Activated CD4-positive, alpha-beta T cell treated with anti-CD3 and anti-CD28 coated beads, Interleukin-2, amount 50 U/mL, for 48 hours (primary cell): ENCODE measurements at places on chromosomes 5 and 9.
A peak's percentile ranks its signal among the peaks of the same experiment; 100 is the strongest.

DNA sequence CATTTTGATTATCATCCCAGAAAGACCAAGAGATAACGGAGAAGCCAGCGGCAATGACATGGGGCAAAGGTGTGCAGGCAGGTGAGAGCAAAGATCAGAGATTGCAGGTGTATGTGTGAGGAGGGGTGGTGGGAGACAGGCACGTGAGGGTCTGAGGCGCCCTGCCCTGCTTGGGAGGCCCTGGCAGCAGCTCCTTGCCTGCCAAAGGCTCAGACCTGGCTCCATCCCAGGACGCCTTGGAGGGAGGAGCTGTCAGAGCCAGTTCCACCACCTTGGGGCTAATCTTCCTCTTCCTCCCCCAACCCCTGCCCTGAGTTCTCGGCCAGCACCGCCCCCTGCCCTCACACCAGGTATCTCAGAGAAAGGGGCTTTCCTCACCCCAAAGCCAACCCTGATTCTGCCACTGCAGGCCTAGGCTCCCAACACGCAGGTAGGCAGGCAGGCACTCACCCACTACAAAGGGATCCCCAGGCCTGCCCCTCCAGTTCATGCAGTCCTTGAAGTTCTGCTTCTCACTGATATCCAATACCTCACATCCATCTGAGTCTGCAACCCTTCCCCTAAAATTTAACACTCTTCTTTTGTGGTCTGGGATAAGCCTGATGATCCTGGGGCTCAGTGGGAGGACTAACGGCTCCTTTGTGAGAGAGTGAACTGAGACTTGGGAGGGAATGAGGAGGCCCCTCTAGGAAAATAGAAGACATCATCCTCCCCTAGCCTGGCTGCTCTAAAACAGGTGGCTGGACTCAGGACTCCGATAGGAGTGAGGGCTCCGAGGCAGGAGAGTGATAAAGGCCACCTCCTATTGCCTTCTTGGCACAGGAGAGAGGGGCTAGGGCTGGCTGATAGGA lies 1.8 kb downstream of the AQP3 start:
- DNase-seq: no peak

- peak; percentile 79 for DNase-seq
These were observed 43.7 kb upstream of the TMEM252 start for GRCh38 chr9:68584189-68585033.

- no peak for DNase-seq
These were observed 6.1 kb downstream of the PRDM6 start for GRCh38 chr5:123094919-123095797.

- no peak for DNase-seq
These were observed 174.5 kb upstream of the SLC12A2 start for GRCh38 chr5:127909066-127909465.

DNA sequence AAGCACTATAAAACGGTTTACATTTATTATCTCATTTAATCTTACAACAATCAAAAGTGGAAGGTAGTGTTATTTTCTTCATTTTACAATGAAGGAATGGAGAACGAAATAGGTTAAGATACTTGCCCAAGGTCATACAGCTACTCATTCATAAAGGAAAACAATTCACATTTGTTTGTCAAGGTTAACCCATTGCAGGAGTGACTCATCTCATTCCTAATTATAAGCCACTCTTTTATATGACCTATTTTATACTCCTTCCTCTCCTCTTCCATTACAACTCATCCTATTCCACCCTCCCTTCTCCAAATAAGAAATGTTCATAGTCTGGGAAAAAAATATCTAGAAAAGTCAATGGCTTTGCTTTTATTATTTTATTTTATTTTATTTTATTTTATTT lies 29.6 kb downstream of the CRHBP start:
- no peak for DNase-seq

- DNase-seq: no peak
These were observed 138.9 kb upstream of the SGCD start for GRCh38 chr5:156188016-156188415.

DNA sequence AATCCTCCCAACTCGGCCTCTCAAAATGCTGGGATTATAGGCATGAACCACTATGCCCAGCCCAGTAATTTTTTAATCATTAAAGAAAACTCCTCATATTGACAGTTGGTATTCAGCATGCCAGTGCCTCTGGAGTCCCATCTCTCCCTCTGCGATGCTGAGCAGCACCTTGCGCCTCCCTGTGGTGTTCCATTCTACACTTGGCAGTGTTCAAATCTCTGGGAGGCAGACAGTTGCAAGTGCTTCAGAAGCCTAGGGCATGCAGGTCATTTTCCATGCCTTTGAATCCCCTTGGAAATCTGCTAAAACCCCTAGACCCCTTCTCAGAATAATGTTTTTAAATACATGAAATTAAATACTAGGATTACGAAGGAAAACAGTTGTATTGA lies 41.3 kb downstream of the GARNL3 start:
- DNase-seq: no peak

- DNase-seq: no peak
These were observed 60.2 kb upstream of the SLC2A8 start for GRCh38 chr9:127336506-127337352.

- no peak for DNase-seq
These were observed 701 bp upstream of the ZNF462 start for GRCh38 chr9:106862110-106862820.

DNA sequence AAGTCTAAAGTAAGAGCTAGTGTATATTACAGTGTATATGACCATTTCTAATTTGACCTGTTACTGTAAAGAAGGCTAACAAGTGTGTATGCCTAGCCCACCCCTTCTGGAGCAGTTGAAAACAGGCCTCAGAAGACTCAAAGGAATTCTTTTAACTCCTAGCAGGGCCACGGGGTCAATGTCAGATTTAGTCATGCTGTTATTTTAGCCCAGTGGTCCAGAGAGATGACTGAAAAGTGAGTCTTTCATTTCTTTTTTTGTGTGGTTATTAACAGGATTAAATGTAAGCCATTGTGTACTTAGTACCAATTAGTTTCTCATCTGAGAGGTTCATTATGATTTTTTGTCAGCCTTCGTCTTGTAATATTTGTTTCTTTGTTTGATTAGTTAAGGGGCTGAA lies 24.4 kb downstream of the ZCCHC7 start:
- no peak for DNase-seq

GRCh38 chr9:134057751-134058701 lies 9.8 kb downstream of the BRD3 start:
- no peak for DNase-seq

GRCh38 chr9:93184432-93185265 lies 710 bp downstream of the WNK2 start:
- DNase-seq: peak; percentile 21

DNA sequence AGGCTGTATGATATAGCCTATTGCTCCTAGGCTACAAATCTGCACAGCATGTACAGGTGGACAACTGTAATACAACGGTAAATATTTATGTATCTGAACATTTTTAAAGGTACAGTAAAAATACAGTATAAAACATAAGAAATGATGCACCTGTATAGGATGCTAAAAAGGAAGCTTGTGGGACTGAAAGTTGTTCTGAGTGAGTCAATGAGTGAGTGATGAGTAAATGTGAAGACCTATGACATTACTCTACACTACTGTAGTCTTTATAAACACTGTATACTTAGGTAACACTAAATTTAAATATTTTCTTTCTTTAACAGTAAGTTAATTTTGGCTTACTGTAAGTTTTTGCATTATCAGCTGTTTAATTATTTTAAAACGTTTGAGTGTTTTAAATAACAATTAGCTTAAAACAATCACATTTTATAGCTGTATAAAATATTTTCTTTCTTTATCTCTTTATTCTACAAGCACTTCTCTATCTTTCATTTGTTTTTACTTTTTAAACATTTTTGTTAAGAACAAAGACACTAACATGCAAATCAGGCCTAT lies 28.1 kb downstream of the CDH18 start:
- DNase-seq: no peak
